ENCODE measurements at places on chromosomes 6 and 20.

GRCh38 chr6:49553384-49553783 lies 2.9 kb downstream of the C6orf141 start:
- no peak for DNase-seq

DNA sequence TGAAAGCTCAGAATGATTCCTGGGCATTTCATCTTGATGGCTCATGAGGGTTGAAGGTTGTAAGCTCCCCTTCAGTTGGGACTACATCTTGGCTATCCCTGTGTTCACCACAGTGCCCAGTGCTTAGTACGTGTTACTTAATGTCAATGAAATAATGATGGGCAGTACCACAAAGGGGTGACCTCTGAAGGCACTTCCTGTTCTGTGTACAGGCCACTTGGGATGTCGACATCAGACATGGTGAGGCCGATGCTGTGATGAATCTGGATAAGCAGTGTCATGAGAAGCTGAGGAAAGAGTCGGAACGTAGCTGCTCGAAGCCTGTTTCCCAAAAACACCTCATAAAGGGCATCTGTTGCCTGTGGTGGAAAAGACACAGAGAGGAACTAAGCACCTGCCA lies 27.6 kb upstream of the RBL1 start:
- no peak for DNase-seq

DNA sequence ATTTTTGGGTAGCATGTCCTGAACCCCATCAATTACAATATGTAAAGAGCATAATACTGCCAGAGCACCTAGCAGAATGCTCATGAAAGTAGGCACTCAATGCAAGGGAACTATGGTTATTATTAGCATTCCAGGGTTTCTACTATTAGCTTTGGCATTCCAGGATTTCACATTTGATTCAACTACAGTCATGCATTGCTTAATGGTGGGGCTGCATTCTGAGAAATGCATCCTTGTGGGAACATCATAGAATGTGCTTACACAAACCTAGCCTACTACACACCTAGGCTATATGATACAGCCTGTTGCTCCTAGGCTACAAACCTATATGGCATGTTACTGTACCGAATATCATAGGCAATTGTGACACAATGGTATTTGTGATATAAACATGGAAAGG lies 247.8 kb downstream of the CD83 start:
- no peak for DNase-seq

GRCh38 chr6:36823421-36824096 lies 15.7 kb downstream of the CPNE5 start:
- no peak for DNase-seq

GRCh38 chr20:58099956-58100730 lies 128.3 kb downstream of the ANKRD60 start:
- DNase-seq: no peak

DNA sequence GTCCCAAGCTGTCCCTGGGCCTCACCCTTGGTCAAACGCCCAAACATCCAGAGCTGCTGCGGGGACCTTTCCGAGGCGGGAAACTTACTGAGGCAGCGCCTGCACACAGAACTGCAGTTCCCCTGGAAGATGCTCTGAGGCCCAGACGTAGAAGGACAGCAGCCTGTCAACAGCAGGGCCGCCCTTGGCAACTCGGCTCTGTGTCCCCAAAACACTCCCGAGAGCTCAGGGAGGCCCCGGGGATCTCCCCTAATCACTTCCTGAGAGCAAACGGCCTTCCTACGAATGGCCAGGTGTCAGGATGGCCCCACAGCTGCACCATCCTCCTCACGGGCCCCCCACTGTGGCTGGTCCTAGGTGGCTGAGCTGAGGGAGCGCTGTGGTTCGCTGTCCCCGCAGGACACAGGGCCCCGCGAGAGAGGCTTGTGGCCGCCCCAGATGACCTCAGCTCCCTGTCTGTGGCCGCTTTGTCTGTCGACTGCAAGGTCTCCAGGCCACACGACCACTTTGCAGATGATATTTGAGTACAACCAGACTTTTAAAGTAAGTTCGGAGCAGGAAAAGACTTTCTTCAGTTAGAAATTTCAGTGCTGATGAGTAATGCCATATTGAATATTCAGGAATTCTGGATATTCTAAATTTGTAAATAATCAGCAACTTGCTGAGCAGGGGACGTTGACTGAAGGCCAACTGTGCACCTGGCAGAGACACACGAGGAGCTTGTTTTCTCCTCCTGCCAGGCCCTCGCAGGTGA lies 46.0 kb downstream of the DLL1 start:
- no peak for DNase-seq

DNA sequence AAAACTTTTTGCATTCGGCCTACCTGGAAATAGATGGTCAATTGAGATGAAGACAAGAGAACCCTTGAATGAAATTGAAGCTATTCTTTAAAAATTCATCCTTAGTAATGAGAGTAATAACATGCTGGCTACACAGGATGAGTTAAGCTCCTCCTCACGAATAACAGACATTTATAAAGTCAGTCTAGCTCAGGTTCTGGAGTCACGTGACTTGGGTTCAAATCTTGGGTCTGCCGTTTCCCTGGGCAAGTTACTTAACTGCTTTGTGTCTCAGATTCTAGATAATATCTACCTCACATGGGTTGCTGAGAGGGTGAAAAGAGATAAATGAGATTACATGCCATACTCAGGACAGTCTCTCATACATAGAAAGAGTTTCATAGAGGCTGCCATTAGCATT lies 101.4 kb upstream of the INSM1 start:
- no peak for DNase-seq

DNA sequence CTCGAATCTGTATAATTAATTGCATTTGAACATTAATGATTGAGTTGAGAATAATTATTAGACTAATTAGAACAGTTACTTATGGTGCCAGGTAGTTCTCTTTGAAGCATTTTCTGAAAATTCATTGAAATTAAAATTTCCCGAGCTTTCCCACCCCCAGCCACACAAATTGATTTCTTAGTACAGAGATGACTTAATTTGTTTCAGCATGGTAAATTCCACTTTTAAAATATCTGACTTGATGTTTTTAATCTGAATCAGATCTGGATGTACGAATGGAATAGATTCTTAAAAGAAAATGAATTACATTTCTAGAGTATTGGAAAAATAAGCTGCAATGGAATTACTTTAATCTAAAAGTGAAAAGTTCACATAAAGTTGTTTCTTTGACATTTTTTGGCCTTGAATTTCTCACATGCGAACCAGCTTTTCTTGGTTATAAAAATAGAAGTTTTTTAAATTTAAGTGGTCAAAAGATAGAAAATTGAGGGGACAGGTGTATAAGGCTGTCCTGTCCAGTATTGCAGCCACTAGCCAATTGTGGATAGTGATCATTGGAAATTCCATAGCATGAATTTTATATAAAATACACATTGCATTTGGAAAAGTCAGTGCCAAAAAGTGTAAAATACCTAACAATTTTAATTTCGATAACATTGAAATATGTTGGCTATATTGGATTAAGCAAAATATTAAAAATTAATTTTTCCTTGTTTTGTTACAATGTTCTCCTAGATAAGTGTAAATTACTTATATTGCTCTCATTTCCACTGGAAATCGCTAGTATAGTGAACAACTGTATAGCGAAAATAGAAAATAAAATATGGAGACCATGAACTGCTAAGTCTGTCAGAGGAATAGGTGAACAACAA lies 102.9 kb downstream of the OR2B2 start:
- DNase-seq: no peak

- no peak for DNase-seq
These were observed 16.7 kb downstream of the CALHM5 start for GRCh38 chr6:116528133-116528532.

DNA sequence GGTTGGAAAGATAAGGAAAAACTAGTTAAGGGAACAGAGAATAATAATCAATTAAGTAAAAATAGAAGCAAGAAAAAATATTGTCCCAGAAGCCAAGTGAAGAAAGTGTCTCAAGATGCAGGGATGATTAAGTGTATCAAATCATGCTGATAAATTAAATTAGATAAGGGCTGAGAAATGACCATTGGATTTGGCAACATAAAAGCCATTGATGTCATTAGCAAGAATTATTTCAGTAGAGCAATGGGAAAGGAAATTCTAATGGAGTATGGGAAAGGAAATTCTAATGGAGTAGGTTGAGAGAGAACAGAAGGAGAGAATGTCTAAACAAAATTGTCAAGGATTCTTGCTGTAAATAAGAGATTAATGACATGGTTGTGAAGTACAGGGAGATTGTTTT lies 146.8 kb downstream of the TFAP2B start:
- DNase-seq: no peak

DNA sequence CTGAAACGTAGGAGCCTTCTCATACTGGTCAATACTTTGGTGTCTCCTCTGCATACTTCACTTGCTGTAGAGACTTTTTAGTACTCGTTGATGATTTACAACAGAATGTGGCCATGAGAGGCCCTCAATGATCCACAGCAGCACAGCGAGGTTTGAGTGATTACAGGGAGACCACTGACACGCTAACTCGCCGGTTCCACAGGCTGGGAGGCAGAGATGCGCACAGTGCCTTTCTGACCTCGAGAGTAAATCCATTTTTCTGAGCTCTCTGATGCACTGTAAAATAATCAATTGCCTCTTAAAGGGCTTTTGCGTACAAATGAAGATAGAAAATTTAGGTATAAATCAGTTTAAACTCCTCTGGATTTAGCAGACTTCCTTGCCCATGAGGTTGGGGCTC lies 56.2 kb upstream of the TBC1D7 start:
- DNase-seq: no peak

DNA sequence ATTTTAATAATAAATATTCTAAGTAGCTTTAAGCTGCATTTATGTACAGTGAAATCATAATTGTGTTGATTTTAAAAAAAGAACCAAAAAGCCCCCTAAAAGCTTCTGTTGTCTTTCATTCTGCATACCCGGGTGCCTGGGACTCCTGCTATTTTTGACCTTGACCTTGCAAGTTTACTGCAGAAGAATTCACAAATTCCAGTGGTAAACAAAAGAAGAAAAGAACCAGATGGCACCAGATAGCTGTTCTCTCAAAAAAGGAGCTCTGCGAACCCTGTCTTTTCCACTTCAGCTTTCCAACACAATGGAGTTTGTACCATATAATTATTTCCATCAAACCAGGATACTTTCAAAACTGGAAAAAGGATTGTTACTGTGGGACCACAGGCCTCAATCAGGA lies 363.3 kb downstream of the SMOC2 start:
- no peak for DNase-seq

- DNase-seq: no peak
These were observed 79.3 kb downstream of the PLG start for GRCh38 chr6:160781298-160781697.

DNA sequence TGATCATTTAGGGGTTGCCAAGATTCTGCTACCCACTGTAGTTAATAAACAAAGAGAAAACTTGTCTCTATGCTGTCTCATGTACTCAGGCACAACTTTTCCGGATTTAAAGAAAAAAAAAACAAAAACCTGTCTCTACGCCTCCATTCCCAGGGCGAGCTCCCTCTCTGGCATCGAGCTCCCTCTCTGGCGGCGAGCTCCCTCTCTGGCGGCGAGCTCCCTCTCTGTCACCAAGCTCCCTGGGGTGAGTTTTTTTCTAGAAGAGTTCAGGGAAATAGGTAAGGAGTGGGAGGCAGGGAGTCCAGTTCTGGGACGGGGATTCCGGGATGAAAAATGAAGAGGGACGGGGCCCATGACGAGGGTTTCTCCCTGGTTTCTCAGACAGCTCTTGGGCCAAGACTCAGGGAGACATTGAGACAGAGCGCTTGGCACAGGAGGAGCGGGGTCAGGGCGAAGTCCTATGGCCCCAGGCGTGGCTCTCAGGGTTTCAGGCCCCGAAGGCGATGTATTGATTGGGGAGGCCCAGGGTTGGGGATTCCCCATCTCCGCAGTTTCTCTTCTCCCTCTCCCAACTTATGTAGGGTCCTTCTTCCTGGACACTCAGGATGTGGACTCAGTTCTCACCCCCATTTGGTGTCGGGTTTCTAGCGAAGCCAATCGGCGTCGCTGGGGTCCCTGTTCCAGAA lies 16.5 kb upstream of the HLA-A start:
- no peak for DNase-seq

DNA sequence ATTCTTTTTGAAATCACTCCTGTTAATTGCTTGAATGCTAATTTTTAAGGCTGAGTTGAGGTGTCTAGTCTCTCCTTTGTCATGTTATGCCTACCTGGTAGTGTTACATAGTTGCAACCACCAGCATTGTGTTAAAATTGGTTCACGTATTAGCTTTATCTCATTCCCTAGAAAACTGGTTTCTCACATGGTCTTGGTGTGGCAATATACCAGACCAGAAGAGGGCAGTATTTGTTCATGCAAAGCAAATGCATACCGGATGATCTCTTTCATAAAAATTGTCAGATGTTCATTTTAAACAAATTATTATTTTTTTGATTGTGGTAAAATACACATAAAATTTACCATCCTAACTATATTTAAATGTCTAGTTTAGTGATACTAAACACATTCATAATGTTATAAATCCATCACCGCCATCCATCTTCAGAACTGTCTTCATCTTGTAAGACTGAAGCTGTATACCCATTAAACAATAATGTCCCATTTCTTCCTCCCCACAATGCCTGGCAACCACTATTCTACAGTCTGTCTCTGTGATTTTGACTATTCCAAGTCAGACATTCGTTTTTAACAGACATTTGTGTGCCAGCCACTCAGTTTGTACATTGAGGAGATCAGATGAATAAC lies 92.8 kb downstream of the ATRN start:
- no peak for DNase-seq

DNA sequence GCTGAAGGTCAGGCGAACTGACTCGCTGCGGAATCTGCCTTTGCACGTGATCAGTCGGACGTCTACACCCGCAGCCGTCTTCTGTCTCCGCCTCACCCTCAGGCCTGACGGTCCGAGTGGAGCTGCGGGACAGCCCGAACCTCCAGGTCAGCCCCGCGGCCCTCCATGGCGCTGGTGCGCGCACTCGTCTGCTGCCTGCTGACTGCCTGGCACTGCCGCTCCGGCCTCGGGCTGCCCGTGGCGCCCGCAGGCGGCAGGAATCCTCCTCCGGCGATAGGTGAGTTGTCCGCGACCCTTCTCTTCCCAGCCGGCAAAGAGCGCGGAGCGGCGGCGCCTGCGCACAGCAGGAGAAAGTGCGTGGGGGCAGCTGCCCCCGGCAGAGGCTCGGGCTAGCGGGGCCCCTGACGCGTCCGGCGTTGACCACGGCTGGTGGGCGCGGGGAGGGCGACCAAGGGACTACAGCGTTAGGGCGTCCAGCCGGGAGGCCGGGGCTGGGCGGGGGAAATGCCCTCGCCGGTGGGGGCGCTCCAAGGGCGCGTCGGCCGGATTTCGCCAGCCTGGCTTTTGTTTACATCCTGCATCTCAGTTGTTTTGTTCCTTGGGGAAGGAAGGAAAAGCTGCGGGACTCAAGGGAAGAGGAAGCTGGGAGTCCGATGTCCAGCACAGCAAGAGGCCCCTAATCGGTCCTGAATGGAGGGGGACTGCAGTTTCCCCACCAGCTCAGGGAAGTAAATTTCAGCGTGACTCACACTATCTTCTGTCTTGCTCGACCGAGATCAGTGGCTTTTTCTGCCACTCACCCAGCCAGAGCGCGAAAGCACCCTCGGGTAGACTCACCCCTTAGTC lies at the start of gene SMPDL3A:
SMPDL3A (plus strand) TSS at position 77 of the 846 bp plus-strand sequence; CDS start at position 166, 89 bp downstream.
- no peak for DNase-seq

- DNase-seq: no peak
These were observed 28.8 kb upstream of the MYLK2 start for GRCh38 chr20:31790401-31790800.
